Neural progenitor cell (in vitro differentiated cells): ENCODE measurements at places on chromosomes 13 and 19. TPM values are rescaled to one million over a fixed set of nuclear protein-coding genes. Genes with fewer than 3 reads are reported as not detected.

GRCh38 chr19:49210108-49210900, 52.7 kb downstream of the TRPM4 start:
- peak; percentile 94 for DNase-seq
- H3K4me3 ChIP-seq = peak overlapping the region; percentile 44
- H3K27me3 ChIP-seq = no peaks in the 10 kb centered on the region
- peak overlapping the region; percentile 53 for H3K27ac ChIP-seq

GRCh38 chr13:106503272-106503671, 32.2 kb downstream of the EFNB2 start:
- H3K4me3 ChIP-seq = no peak overlapping the region
- H3K4me1 ChIP-seq = peaks cover 18% of the 10 kb centered on the region
- no peaks in the 10 kb centered on the region for H3K27me3 ChIP-seq
- no peak overlapping the region for H3K27ac ChIP-seq

DNA sequence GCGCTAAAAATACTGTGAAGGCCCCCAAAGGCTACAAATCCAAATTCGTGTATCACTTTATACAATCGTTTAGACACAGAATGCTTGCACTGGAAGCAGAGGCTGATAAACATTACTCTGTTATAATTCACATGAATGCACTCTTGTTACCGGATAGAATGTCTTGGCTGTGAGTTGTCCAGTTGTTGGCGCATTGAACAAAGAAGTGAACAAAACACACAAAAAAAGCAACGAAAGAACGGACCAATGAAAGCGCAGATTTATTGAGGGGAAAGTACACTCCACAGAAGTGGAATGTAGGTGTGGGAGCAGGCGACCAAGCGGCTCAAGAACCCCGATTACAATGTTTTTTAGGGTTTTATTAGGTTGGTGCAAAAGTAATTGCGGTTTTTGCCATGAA, 529 bp upstream of the ZNF418 start:
- H3K36me3 ChIP-seq = peaks cover 23% of the 10 kb centered on the region
- H3K27me3 ChIP-seq = no peaks in the 10 kb centered on the region
- peak overlapping the region; percentile 41 for H3K27ac ChIP-seq
- no peak for DNase-seq
- peak overlapping the region; percentile 95 for H3K4me3 ChIP-seq

PSG3 gene
- not detected in 2 replicates for total RNA-seq

MYO1F gene
- total RNA-seq = 0.09 and 0.15 TPM in 2 replicates

DOCK6 gene
- total RNA-seq = 10.0 and 27.5 TPM in 2 replicates
